ENCODE measurements at places on chromosomes 12 and 14.

DNA sequence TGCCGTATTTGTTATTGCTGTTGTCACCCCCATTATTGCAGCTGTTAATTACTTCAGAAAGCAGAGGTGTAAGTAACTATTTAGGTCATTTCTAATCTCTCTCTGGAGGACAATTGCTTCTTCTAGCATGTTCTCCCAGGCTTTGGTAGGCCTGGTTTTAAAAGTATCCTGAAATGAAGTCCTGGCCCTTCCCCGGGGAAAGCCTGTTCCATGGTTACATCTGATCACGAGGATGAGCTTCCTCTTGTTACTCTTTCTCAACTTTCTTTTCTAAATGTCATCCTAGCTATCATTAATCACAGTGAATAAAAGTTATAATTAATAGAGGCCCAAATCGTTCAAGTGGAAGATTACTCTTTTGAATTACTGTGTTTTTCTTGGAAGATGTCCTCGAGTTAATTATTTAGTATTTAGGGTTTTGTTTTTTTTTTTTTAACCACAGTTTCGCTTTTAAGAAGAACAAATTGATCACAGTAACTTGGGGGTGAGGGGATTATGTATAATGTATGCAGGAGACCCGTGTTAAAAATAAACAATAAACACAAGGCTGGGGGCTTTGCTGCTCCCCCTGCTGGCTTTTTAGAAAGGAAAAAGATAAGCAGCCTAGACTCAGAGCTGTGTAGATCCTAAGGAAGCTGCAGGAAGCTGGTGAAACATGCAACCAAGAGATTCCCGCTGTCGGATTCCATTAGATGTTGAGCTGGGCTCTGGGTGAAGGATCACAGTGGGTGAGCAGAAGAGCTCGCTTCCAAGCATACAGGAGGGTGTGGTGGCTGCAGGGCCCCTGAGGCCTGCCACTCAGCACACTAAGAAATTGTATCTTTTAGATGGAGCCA is 420.1 kb downstream of the FUT8 start:
- H3K27me3 ChIP-seq, result peaks cover 9% of the 10 kb centered on the region
- H3K4me3 ChIP-seq, result no peak overlapping the region
- H3K4me1 ChIP-seq, result peaks cover 26% of the 10 kb centered on the region
- no peak for DNase-seq
- H3K36me3 ChIP-seq, result peaks cover 6% of the 10 kb centered on the region
- no peak overlapping the region for H3K27ac ChIP-seq

DNA sequence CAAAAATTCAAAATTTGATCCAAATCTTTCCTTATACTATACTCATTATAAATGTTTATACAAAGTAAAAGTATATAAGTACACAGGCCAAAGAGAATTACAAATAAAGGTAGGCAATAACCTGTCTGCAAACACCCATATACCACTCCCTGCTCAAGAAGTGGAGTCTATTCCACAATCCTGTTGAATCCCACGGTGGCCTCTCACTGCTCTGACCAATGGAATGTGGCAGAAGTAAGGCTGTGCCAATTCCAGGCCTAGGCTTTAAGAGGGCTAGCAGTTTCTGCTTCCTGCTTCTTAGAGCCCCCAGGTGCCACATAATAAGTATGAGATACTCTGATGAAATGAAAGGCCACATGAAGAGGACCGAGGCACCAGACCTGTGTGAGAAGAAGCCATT is 79.8 kb upstream of the CFL2 start:
- H3K4me3 ChIP-seq, result no peak overlapping the region
- no peak overlapping the region for H3K27ac ChIP-seq
- peaks cover 3% of the 10 kb centered on the region for H3K4me1 ChIP-seq
- peaks cover 63% of the 10 kb centered on the region for H3K36me3 ChIP-seq
- H3K27me3 ChIP-seq, result no peaks in the 10 kb centered on the region
- no peak for DNase-seq

GRCh38 chr12:27542628-27543027 is 18.6 kb downstream of the PPFIBP1 start:
- H3K27ac ChIP-seq, result no peak overlapping the region
- peaks cover 22% of the 10 kb centered on the region for H3K27me3 ChIP-seq
- no peak for DNase-seq
- peaks cover 8% of the 10 kb centered on the region for H3K4me1 ChIP-seq

DNA sequence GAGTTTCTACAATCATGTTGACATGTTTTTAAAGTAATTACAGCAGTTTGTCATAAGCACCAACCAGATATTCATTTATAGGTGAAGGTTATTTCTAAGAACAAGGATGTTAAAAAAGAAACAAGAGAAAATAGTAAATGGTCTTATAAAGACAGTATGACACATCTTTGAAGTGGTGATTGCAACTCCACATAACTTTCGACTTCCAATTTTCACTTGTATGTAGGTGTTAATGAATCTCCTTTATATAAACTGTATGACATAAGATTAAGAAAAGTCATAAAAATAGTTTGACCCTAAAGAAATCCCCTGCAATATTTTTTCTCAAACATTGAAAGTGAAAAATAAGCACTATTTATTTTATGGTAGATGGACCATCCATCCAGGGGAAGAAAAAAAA is 144.8 kb upstream of the PTPRQ start:
- no peak overlapping the region for H3K4me3 ChIP-seq
- DNase-seq, result no peak
- no peak overlapping the region for H3K27ac ChIP-seq
- no peaks in the 10 kb centered on the region for H3K4me1 ChIP-seq
- H3K27me3 ChIP-seq, result no peaks in the 10 kb centered on the region
- H3K36me3 ChIP-seq, result no peaks in the 10 kb centered on the region

GRCh38 chr12:15693228-15693911 is 95.8 kb downstream of the EPS8 start:
- peaks cover 9% of the 10 kb centered on the region for H3K4me1 ChIP-seq
- no peak overlapping the region for H3K27ac ChIP-seq
- no peak for DNase-seq
- peaks cover 6% of the 10 kb centered on the region for H3K27me3 ChIP-seq
- H3K4me3 ChIP-seq, result no peak overlapping the region

All from activated T-helper 2 cell treated with anti-CD3 and anti-CD28 coated beads, Interferon-gamma antibody, Interleukin-2, Interleukin-4, amounts not matched to agents 10 μg/mL and 5 μg/mL and 100 μg/mL, durations not matched to agents 14 hours and 24 hours and 36 hours (primary cell).